ENCODE measurements at places on chromosomes 13 and 19.

DNA sequence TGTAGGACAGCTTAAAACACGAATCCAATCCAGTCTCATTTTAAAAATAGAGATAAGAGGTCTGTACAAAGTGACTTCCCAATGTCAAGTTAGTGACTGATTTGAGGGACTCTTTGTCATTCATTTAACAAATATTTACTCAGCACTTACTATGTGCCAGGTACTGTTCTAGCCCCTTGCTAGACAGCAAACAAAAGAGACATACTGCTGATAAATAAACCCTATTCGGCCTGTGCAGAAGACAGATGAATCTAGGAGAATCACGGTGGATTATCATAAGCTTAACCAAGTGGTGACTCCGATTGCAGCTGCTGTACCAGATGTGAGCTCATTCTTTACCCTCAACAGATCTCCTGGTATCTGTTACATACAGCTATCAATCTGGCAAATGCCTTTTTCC is 6.4 kb upstream of the ELF1 start:
- DNase-seq: no peak

- no peak for DNase-seq
Observed at GRCh38 chr13:35888457-35888883, 242.7 kb downstream of the DCLK1 start.

DNA sequence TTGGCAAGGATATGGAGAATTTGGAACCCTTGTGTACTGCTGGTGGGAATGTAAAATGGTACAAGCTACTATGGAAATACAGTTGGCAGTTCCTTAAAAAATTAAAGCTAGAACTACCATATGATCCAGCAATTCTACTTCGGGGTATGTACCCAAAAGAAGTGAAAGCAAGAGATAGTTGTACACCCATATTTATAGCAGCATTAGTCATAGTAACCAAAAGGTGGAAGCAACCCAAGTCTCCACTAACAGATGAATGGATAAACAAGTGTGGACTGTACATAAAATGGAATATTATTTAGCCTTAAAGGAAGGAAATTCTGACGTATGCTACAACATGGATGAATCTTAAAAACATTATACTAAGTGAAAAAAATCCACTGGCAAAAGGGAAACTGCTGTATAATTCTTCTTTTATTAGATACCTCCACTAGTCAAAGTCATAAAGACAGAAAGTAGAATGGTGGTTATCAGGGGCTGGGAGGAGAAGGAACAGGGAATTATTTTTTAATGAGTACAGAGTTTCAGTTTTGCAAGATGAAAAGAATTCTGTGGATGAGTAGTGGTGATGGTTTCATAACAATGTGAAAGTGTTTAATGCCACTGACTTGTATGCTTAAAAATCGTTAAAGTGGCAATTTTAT is 141.6 kb downstream of the RXFP2 start:
- DNase-seq: no peak

DNA sequence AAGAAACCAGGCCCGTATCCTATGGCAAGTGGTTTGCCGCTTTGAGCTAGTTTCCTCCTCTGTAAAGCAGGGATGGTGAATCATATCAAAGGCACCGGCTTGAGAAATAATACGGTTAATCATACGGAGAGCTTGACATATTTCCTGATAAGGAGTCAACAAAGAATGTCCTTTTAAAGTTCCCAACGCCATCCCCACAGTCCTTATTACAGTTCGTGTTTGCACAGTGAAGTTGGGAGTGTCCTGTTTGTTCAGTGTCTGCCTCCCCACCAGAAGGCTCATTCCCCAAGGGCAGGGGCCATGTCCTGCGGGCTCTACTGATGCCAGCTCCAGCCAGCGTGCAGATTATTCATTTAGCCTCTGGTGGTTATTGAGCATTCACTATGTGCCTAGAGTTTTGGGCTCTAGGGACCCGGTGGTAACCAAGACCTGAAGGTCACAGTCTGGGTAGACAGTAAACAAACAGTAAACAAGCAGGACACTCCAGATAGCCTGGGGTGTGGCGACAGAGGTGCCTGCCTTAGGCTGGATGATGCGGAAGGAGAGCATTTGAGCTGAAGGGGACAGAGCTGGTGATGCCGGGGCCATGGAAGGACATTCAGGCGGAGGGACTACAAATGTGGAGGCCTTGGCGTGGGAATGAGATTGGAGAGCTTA is 6.3 kb downstream of the GRAMD1A start:
- DNase-seq: no peak

GRCh38 chr13:30737511-30738337 is 2.4 kb downstream of the ALOX5AP start:
- no peak for DNase-seq

DNA sequence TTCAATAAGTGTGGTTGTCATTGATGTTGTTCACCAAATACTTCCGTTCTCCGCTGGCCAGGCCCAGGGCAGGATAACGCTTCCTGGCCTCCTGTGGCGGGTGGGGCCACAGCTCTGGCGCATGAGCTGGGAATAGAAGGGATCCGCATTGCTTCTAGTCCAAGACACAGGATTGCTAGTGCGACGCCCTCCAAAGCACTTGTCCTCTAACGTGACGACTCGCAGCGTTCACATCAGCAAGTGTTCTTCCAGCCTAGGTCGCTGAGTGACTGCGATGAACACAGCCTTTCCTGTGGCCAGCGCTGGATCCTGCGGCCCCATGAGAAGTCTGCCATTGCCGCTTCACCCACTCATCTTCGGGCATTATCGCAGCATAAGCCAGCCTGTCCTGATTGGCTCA is 39.4 kb downstream of the VSTM2B start:
- DNase-seq: no peak
